Retinal pigment epithelial cell (primary cell): ENCODE measurements at places on chromosomes 1 and 21.

DNA sequence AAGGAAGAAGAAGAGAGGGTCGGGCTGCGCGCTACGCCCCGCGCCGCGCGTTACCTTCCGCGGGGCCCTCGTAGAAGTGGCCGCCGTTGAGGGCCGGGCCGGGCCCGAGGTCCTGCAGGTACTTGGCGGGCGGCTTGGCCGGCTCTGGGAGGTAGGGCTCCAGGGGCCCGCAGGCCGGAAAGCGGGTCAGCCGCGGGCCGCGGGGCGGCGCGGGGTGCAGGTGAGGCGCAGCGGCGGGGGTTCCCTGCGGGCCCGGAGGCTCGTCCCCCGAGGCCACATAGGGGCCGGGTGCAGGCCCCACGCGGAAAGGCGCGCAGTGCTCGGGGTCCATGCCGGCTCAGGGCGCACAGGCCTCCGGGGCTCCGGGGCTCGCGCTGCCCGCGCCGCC is 196 bp downstream of the ALX3 start:
- no peak for DNase-seq

GRCh38 chr1:8879922-8880676 is 1.6 kb upstream of the ENO1 start:
- peak; percentile 68 for DNase-seq

DNA sequence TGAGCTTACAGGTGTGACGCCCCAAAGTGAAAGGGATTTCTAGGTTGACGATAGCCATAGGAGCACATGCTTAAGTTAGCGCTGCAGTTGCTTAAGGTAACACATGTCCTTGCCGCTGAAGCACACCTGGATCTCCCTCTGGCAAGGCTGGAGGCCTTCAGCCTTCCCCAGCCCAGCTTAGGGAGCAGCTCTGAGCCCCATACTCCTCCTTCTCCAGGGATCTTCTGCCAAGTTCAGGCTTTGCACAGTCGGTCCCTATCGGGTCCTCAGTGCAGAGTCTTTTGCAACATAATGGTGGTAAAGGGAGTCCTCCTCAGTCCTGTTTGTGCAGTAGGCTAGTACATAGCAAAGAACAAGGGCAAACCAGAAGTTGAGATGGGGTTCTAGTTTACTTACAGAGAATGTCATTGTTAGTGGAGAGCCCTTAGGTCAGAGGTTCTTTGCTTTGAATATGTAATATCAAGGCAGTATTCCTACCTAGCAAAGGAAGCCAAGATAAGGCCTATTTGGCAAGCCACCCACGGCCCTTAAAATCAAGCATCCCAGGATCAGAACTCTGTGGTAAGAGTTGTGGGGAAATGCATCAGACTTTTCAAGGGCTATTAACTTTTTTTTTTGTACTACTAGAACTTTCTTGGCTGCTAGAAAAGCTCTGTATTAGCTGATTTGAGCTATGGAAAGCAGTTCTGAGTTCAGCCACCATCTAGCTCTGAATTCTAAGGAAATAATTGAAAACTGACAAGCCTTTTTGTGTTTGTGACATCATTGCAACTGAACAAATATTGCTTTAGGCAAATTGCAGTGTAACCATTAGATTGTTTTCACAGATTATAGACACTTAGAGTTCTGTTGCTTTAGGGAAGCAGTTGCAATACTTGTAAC is 1.4 kb downstream of the EVA1C start:
- no peak for DNase-seq

GRCh38 chr1:29804181-29804899 is 568.0 kb downstream of the PTPRU start:
- no peak for DNase-seq

- no peak for DNase-seq
Measured at GRCh38 chr1:21872445-21873079, 60.5 kb downstream of the LDLRAD2 start.

DNA sequence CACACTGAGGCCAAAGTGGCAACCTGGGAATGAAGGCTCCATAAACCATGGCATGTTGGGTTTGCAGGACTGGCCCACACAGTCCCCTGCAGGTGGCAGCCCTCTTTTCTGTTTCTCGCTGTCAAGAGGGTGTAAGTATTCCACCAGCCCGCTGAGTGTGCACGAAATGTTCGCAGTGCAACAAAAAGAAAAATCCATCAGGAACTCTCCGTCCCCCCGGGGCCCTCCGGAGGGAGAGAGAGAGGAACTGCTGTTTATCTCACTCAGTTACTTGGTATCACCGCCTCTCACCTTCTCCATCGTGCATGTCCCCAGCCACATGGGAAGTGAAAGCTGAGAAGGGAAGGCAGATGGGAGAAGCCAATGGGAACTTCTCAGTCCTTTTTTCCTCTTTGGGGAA is 38.3 kb downstream of the NCF2 start:
- no peak for DNase-seq

GRCh38 chr1:219570937-219571336 is 42.0 kb downstream of the ZC3H11B start:
- DNase-seq = no peak

- DNase-seq = no peak
Measured at GRCh38 chr1:54804471-54805132, 3.5 kb upstream of the TTC22 start.

DNA sequence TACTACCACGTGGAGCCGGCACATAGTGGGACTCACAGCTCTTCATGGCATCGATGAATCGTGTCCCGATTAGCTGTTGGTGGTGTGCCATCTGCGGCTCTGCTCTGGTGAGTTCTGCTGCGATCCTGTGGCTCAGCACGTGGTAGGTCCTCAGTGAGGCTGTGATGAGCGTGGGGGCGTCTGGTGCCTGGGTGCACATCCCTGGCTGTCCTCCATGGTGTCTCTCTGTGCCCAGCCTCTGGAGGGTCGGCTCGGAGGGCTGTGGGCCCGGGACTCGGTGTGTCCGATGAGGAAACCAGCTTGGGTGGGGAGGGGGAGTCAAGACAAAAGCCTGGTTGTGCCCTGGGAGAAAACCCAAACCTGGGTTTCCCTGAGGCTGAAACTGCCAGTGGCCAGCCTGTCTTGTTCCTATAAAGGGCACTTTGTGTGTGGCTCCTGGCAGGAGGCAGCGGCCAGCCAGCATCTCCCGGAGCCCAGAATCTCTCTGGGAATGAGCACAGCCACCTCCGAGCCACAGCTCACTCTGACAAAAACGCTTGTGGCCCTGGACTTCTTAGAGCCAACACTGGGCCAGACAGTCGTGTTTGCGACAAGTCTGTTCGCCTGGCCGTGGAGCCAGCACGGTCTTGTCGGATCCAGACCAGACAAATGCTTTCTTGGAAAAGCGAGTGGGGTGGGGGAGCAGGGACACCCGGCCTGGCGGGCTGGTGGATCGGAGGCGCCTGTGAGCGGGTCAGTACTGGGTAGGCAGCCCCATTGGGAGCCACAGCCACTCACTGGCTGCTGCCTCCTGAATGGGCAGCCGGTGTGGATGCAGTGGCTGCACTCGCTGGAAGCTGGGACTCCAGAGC is 31.8 kb downstream of the SPSB1 start:
- no peak for DNase-seq

DNA sequence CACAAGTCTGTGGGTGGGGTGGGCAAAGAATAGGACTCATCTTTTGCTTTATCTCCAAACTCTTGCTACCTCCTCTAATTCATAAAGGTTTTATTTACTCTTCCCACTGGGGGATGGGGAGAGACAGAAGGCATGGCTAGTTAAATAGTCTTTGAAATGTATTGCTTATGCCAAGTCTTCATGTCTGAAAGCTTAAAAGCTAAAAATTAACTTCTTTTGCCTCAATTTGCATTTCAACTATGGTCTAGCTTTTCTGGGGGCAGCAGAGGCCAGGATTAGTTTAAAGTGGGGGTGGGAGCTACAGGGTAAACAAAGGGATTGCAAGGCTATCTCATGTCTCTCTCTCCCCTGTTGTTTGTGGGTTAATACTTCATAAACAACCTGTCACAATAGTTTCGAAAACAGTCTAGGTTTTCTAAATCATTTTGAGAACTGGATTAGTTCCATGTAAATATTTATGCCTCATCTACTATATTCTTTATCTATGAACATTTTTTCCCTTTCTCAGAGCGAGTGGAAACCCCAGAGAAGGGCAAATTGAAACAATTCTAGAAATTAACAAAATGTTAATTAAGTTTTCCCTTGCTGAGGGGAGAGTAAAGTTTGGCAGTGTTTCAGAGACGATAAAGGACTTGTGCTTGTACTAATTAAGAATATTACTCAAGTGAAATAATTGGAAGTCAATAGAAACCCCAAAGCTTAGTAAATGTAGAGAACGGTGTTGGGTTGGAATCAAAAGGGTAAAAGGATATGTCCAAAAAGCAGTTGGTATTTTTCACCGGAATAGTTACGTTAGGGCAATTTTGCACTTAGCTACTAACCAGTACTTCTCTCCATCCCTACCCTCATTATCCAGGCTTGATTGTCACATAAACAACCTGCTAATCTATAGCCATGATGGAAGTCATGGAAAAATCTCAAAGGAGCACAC is 182.2 kb downstream of the GIPC2 start:
- no peak for DNase-seq

GRCh38 chr1:53341961-53342707 is 14.3 kb upstream of the LRP8 start:
- no peak for DNase-seq

DNA sequence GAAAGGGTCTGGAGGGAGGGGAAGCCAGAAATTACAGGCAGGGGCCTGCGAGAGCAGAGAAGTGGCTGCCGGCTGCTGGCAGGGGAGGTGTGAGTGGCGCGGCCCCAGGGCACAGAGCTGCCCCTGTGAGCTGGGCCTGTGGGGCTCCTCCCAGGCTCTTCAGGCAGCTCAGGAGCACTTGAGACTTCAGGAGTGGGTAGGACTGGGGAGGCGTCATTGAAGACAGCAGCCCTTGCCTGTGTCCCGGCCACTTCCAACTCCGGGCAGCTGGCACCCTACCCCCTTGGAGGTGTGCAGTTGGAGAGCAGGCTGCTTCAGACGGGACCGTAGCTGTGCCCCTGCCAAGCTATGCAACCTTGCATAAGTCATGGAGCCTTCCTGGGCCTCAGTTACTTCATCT is 87.5 kb upstream of the ACTL8 start:
- no peak for DNase-seq

DNA sequence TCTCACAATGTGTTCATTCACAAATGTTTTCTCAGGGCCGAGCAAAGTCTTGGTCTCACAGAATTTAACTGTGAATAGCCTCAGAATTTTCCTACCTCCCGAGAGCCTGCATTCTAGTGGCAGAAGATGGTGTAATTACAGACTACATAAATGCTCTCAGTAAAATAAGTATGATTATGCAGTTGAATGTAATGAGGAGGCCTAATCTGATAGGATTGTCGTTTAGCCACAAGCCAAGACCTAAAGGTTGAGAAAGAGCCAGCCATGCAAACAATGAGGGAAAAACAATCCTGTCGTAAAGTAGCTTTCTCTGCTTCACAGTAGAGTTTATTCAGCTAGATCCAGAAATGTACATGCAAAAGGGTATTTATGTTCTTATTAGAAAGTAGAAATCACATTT is 607.8 kb upstream of the B3GALT2 start:
- peak; percentile 46 for DNase-seq

DNA sequence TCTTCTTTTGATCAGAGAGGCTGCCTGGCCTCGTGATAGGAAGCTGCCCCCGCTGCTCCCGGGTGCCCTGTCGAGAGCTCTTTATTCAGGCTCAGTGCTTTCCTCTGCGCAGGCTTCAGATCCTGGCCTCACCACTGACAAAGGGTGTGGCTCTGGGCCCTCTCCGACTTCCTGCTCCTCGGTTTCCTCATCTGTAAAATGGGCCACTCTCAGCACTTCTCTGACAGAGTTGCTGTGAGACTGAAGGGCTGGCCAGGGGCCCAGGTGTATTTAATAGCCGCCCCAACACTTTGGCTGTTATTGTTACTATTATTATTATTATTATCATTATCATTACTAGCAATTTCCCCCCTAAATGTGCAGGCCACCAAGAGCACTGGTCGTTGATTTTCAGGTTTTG is 61.0 kb upstream of the EFHD2 start:
- no peak for DNase-seq

GRCh38 chr1:70979881-70980280 is 67.7 kb downstream of the PTGER3 start:
- DNase-seq = no peak

- DNase-seq = no peak
Measured at GRCh38 chr1:200892546-200892945, 2.2 kb upstream of the INAVA start.
